Karpas-422 (cell line): ENCODE measurements at places on chromosomes 6 and 20. TPM values are rescaled to one million over a fixed set of nuclear protein-coding genes. Genes with fewer than 3 reads are reported as not detected.

DNA sequence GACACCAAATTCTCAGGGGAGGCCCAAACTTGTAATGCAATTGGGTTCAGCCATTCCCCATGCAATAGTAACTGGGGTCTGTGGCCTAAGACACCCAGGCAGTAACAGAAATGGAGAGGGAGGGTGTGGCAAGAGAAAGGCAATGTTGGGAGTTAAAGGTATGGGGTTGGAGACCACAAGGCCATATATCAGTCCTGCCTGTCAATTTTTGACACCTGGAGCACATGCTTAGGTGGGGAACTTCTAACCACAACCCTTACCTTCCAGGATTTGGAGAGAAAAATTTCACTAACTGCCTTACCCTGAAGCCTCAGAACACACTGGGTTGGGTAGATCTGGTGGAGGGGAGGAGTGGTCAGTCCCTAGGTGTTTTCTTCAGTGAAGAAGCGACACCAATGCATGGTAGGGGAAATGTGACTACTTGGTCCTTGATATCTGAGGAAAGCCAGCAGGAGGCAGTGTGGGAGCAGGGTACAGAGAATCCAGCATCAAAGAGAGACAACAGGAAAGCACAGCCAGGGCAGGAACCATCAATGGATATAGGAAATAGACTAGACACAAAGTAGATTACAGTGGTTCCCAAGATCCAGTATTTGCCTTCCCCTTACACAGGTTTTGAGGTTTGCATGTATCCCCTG, 6.8 kb upstream of the USP49 start:
- peak; percentile 71 for DNase-seq
- H3K36me3 ChIP-seq: peaks cover 28% of the 10 kb centered on the region; the same call in 1 of the 2 replicates
- no peak overlapping the region for H3K4me3 ChIP-seq
- H3K27ac ChIP-seq: no peak overlapping the region

- H3K4me3 ChIP-seq: no peak overlapping the region
- H3K36me3 ChIP-seq: no peaks in the 10 kb centered on the region
- no peak overlapping the region for H3K27ac ChIP-seq
- no peaks in the 10 kb centered on the region for H3K4me1 ChIP-seq
- no peak for DNase-seq
- no peaks in the 10 kb centered on the region for H3K27me3 ChIP-seq
Observed at GRCh38 chr20:45506398-45506797, 9.0 kb downstream of the SPINT3 start.

DNA sequence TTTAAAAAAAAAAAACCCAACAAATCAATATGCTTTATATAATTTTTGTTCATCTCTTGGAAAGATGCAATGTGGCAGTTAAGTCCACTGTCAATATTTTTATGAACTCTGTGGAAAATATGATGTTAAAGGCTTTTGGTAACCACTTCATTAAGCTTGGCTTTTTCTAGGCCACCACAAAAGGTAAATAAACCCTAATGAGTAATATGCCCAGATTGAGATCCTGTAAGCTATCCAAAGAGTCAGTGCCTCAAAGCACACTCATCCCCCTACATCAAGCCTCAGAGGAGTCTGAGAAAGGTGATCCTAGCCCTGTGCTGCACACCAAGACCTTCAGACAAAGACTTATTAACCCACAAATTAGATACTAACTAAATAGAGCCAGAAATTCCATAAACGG, 121.1 kb downstream of the CDC5L start:
- H3K36me3 ChIP-seq: no peaks in the 10 kb centered on the region
- no peak overlapping the region for H3K27ac ChIP-seq
- DNase-seq: no peak
- H3K27me3 ChIP-seq: no peaks in the 10 kb centered on the region
- H3K4me1 ChIP-seq: no peaks in the 10 kb centered on the region
- no peak overlapping the region for H3K4me3 ChIP-seq

TGM2 gene
- 0.11 and 0.15 TPM in 2 replicates for total RNA-seq

DNA sequence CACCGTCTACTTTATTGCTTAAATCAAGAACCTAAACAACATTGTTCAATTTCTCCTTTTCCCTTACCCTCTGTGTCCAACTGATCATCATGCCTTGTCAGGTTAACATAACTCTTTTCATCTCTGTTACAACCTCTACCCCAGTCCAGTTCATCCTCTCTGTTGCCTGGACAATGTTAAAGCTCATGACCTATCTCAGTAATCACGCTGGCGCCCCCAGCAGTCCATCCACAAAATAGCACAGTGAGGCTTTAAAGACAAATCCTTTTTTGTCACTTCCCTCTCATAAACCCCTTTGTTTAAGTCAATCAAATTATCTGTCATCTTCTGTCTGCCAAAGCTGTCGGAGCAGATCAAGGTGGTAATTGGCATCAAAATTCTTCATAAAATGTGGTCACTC, 140.1 kb downstream of the QKI start:
- DNase-seq: no peak
- no peak overlapping the region for H3K4me3 ChIP-seq
- H3K27me3 ChIP-seq: no peaks in the 10 kb centered on the region
- H3K27ac ChIP-seq: no peak overlapping the region

DNA sequence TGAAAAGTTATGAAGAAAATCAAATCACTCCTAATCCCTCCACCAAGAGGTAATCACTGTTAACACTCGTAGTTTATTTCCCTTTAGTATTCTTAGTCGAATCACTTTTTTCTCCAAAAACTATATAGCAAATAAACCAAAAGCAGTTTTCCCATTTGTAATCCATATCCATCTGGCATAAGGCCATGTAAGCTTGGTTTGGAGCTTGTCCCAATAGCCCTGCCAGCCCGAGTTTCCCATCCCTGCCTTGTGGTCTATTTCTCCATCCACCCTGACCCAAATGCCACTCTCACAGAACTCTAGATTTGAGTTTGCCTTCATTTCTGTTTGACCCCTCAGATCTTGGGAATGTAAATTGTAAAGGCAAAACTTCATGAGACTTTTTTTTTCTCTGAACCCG, 71.8 kb upstream of the DSP start:
- no peak overlapping the region for H3K27ac ChIP-seq
- H3K27me3 ChIP-seq: no peaks in the 10 kb centered on the region
- DNase-seq: no peak

- no peaks in the 10 kb centered on the region for H3K27me3 ChIP-seq
- H3K27ac ChIP-seq: no peak overlapping the region
- DNase-seq: no peak
- H3K36me3 ChIP-seq: no peaks in the 10 kb centered on the region
- H3K4me1 ChIP-seq: no peaks in the 10 kb centered on the region
Observed at GRCh38 chr20:54073288-54073687, 2.9 kb upstream of the BCAS1 start.

GRCh38 chr6:35611240-35611639, 77.5 kb downstream of the FKBP5 start:
- peaks cover 25% of the 10 kb centered on the region for H3K36me3 ChIP-seq
- peaks cover 6% of the 10 kb centered on the region for H3K4me1 ChIP-seq
- no peak overlapping the region for H3K4me3 ChIP-seq
- DNase-seq: no peak
- H3K27me3 ChIP-seq: no peaks in the 10 kb centered on the region
